Breast epithelium (tissue), 4 donors: ENCODE measurements at places on chromosomes 7 and 10. TPM values are rescaled to one million over a fixed set of nuclear protein-coding genes. Genes with fewer than 3 reads are reported as not detected.

DNA sequence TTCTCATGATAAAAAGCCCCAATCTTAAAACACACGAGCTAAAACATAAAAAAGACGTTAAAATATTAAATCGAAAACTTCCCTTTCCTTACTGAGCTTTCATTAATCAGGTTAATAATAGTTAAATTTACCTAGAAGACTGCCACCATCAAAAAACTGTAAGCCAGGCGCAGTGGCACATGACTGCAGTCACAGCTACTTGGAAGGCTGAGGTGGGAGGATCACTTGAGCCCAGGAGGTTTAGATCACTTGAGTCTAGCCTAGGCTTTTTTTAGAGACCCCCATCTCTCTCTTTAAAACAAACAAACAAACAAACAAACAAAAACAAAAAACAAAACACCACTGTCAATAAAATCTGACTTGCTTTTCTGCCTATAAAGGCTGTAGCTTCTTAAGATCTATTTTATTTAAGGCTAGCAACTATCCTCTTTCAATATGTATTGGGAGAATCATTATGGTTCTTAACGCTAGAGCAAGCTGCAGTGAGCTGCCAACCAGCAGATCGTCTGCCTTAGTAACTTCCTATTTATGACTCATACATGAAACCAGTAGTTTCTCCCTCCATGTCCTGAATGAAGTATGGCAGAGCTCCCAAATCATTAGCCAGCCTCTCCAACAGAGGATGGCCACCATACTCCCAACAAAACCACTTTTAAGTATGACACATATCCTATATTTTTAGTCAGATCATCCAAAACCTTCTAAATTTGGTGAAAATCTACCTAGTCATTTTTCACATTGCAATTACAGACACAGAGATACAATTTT, 163.7 kb downstream of the SRPK2 start:
- no peak for DNase-seq

GRCh38 chr7:94856643-94857042, 50.8 kb upstream of the PPP1R9A start:
- DNase-seq = no peak

GRCh38 chr7:29177963-29178600, 16.5 kb upstream of the CHN2 start:
- DNase-seq = no peak

DNA sequence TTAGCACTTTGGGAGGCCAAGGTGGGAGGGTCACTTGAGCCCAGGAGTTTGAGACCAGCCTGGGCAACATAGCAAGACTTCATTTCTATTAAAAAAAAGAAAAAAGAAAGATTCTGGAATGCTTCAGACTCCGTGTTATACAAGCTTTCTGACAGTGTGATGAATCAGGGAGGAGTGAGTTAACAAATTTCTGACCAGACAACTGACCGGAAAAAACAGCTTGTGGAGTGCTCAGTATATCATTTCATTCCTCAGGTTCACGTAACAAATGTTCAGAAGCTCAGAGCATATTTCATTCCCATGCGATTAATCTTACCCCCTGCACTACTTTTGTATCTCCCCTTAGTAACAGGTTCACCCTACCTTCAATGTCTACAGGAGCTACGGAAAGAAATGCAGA, 28.6 kb upstream of the TNPO3 start:
- DNase-seq = no peak

DNA sequence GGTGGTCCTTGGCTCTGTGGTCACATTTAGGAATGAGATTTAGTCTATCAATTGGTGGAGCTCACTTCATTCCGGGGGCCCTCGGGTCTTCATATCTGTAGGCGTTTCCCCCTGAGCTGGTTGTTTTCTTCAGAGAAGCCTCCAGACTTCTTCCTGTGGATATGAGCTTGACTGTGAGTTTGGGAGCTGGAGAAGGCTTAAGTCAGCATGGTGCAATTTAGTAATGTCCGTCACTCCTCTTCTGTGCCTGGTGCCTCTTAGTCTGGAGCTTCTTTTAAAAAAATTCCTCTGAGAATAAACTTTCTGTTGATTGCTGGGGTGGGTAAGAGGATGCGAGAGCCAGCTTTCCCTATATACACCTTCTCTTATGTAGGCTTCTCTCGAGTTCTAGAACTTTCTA, 40.2 kb downstream of the HECW1 start:
- DNase-seq = no peak

- DNase-seq = no peak
Observed at GRCh38 chr10:102564209-102564834, 60.5 kb downstream of the SUFU start.

DNA sequence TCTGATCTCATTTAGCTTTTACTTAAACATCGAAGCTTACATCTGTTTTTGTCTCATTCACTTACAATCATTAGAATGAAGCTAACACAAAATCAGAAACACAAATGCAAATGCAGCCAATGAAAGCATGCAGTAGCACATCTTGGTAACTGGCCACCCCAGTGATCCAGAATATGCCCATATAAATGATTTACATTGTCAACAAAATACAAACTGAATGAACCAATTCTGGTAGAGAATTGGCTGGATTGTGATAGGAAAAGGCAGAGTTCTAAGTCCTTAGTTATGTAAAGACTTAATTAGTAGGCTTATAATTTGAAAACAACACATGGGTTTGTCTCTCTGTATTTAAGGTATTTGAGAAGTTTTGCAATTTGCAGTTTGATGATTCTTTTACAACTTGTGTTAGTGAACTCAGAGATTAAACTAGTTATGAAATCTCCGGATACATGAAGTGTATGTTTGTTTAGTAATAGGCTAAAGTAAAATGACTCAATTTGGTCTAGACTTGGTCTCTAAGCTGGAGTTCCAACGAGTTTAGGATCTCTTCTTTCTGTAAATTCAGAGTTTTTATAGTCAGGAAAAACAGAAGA, 21.2 kb downstream of the TECTB start:
- DNase-seq = no peak

DNA sequence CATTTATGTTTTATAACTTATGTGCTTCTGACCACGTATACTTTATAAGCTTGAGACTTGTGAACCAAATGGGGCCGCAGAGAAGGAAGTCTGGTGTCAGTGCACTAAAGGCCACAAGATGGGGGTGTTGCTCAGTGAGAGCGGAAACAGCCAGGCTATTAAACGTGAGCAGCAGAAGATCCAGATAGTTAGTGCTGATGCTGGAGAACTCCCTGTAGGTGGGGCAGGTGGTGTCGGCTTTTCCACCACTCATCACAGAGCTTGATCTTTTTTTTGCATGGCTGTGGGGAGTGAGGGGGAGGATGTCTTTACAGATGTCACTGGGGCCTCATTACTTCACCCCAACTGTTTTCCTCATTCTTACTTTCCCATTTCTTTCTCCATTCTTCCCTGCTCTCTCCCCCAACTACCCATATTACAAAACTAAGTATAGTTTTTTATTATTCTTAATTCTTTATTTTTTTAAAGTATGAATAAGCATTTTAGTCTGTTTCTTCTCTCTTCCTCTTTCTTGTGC, 34.7 kb downstream of the ACADSB start:
- no peak for DNase-seq

Gene CACNA2D1
- total RNA-seq = 16.0 TPM

Gene WNT16
- total RNA-seq = 0.15 TPM

Gene ZP3
- 1.4 TPM for total RNA-seq

Gene VCL
- 95.0 TPM for total RNA-seq

Gene ZWINT
- total RNA-seq = 3.0 TPM

Gene C1QL3
- total RNA-seq = not detected

Gene CAMK1D
- total RNA-seq = 4.4 TPM

Gene SLC25A28
- total RNA-seq = 29.1 TPM
